Right cardiac atrium (tissue), 5 donors: ENCODE measurements at places on chromosomes 6 and 20.

GRCh38 chr6:156703719-156704118 lies 73.5 kb upstream of the ARID1B start:
- DNase-seq: no peak

GRCh38 chr20:24337069-24337468 lies 132.4 kb upstream of the SYNDIG1 start:
- no peak for DNase-seq

DNA sequence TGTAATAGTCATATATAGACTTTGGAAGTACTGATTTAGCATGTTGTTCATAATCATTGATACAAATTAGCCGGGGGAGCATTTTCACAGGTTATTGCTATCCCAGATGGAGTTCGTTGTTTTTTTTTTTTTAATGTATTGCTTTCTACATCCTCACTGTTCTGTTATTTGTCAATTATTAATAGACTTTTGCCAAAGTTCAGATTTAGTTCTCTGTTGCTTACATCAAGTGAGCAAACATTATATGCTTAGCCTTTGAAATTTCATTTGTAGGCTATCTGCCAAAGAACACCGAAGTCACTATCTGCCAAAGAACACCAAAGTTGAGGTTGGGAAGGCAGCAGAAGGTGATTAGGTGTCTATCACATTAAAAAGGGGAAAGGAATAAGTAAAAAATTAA lies at the start of gene HAO1:
TSS of gene HAO1 (minus strand) at position 118 of the 400 bp plus-strand sequence. CDS start at position 82, 36 bp downstream.
- DNase-seq: no peak

- DNase-seq: no peak
Measured at GRCh38 chr6:93418033-93418407, 1.3 kb downstream of the EPHA7 start.

- DNase-seq: no peak
Measured at GRCh38 chr6:36113703-36114102, 16.6 kb upstream of the MAPK13 start.

- DNase-seq: no peak
Measured at GRCh38 chr6:154592199-154592860, 81.8 kb upstream of the CNKSR3 start.
